ENCODE measurements at places on chromosomes 7 and 10. TPM values are rescaled to one million over a fixed set of nuclear protein-coding genes. Genes with fewer than 3 reads are reported as not detected.

GRCh38 chr7:18778594-18778993, 283.0 kb downstream of the HDAC9 start:
- no peaks in the 10 kb centered on the region for H3K27me3 ChIP-seq
- no peak for DNase-seq
- H3K4me3 ChIP-seq: no peak overlapping the region
- H3K4me1 ChIP-seq: no peaks in the 10 kb centered on the region
- no peak overlapping the region for H3K27ac ChIP-seq

COBL gene
- 57.5 TPM for total RNA-seq

DNA sequence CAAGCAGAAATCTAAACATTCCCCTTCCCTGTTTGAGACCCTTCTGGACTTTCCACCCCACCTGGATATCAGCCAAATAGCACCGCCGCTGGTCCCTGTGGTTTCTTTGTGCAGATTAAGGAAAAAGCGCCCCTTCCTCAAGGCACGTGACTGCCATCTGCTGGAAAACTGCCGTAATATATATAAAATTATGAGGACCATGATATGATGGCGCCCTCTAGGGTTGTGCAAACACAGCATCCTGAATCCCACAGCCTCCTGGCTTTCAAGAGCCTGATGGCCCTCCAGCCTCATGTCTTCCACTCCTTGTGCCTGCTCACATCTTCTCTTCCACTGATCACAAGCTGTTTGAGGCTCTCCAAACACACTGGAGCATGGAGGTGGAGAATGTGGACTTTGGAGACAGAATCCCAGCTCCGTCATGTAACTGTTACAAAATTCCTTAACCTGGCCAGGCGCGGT, 121.3 kb downstream of the MYL10 start:
- no peak overlapping the region for H3K27ac ChIP-seq
- H3K36me3 ChIP-seq: no peaks in the 10 kb centered on the region
- no peak for DNase-seq

DNA sequence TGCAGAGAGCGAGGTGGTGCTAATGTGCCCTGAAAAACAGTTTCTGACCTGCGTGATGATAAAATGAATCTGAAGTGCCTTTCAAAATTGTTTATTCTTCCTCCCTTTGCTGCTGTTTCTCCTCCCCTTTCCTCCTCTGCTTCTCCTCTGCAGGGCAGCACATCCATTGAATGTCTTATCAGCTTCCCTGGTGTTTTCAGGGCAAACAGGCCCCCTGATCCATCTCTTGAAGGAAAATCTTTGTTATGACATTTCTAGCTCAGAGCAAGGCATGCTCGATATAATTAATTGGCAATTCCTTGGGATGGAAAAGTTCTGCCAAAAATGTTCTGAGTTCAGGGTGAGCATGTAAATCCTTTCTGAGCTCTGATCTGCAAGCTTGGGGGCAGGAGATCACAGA, 364.2 kb upstream of the ZNF32 start:
- no peak overlapping the region for H3K27ac ChIP-seq
- no peaks in the 10 kb centered on the region for H3K36me3 ChIP-seq
- H3K4me1 ChIP-seq: peaks cover 10% of the 10 kb centered on the region
- DNase-seq: no peak
- no peaks in the 10 kb centered on the region for H3K27me3 ChIP-seq
- H3K4me3 ChIP-seq: no peak overlapping the region

DNA sequence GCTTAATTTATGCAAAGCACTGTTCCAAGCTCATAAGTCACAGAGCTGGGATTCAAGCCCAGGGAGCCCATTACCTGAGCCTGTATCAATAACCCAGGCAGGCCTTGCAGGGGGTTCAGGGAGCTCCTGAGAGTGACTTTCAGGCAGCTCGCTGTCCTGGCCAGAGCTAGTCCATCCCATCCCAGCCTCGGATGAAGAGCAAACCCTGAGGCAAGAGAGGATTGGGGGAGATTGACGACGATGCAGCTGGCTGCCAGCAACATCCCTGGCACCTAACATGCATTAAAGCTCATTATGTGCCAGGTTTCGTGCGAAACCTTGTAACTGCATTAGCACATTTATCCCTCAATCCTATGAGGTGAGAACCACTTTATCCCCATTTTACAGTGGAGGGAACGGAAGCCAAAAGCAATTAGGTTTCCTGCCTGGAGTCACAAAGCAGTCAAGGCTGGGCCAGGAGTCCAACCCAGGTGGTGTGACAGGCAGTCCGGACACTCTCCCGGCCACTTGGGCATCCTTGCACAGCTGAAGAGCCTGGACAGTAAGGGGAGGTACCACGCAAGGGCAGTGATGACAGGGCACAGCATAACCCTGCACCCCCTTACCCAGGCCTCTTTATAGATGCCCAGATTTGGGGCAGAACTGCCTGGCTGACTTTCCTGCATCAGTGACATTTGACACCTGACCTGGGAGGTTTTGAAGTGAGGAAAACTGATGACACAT, 129.8 kb upstream of the CHST15 start:
- H3K4me3 ChIP-seq: no peak overlapping the region
- DNase-seq: no peak
- no peak overlapping the region for H3K27ac ChIP-seq
- no peaks in the 10 kb centered on the region for H3K4me1 ChIP-seq
- no peaks in the 10 kb centered on the region for H3K27me3 ChIP-seq
- H3K36me3 ChIP-seq: no peaks in the 10 kb centered on the region

EGFR gene
- total RNA-seq: 17.7 TPM

DNA sequence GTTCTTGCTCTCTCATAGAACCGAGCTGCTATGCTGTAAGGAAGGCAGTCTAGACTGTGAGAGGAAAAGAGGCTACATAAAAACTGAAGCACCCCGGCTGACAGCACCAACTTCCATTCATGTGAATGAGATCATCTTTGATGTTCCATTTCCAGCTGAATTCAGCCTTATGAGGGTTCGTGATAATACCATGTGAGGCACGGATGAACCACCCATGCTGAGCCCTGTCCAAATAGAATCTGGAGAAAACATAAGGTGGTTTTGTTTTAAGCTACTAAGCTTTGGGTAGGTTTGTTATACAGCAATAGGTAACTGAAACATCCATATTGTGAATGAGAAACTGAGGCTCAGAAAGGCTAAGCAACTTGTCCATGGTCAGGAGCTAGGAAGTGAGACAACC, 6.9 kb upstream of the VAX1 start:
- H3K4me3 ChIP-seq: no peak overlapping the region
- DNase-seq: no peak
- H3K27ac ChIP-seq: no peak overlapping the region
- H3K27me3 ChIP-seq: peaks cover 16% of the 10 kb centered on the region
- no peaks in the 10 kb centered on the region for H3K4me1 ChIP-seq

All from psoas muscle (tissue), 8 donors.